Activated CD8-positive, alpha-beta T cell treated with anti-CD3 and anti-CD28 coated beads, Interleukin-2, amount 10 ng/mL, durations not matched to agents 7 days and 5 days (primary cell): ENCODE measurements at places on chromosomes 6 and 20. TPM values are rescaled to one million over a fixed set of nuclear protein-coding genes. Genes with fewer than 3 reads are reported as not detected.

Gene TBXT
- not detected for total RNA-seq

Gene CCDC170
- not detected for total RNA-seq

GRCh38 chr6:114816678-114817077, 473.9 kb upstream of the HS3ST5 start:
- DNase-seq, result no peak
- no peak overlapping the region for H3K4me3 ChIP-seq
- H3K27ac ChIP-seq, result no peak overlapping the region
- H3K4me1 ChIP-seq, result no peaks in the 10 kb centered on the region
- H3K36me3 ChIP-seq, result no peaks in the 10 kb centered on the region

DNA sequence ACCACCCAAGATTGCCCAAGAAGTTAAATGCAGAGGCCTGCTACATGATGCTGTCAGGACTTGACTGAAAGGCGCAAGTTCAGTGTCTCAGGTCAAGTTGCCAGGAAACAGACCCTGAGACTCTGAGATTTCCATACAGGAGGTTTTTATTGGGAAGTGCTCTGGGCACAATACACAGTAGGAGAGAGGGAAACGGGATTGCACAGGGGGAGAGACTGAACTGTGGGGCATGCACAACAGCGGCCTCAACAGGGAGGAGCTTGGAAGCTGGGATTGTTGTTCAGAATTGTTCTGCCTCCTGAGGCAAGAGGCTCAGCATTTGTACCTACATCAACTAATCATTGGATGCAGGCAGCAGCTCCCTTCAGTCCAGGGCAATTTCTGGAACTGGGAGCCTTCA, 6.7 kb downstream of the STX11 start:
- H3K4me3 ChIP-seq, result no peak overlapping the region
- no peak for DNase-seq
- H3K27ac ChIP-seq, result no peak overlapping the region
- H3K4me1 ChIP-seq, result peaks cover 39% of the 10 kb centered on the region
- H3K27me3 ChIP-seq, result no peaks in the 10 kb centered on the region
- H3K36me3 ChIP-seq, result peaks cover 47% of the 10 kb centered on the region

Gene ZSCAN23
- 0.83 TPM for total RNA-seq

GRCh38 chr6:44226368-44227147, 3.2 kb downstream of the SLC29A1 start:
- peaks cover 12% of the 10 kb centered on the region for H3K36me3 ChIP-seq
- peaks cover 36% of the 10 kb centered on the region for H3K4me1 ChIP-seq
- no peaks in the 10 kb centered on the region for H3K27me3 ChIP-seq

GRCh38 chr6:56866917-56867522, 87.9 kb upstream of the BEND6 start:
- no peaks in the 10 kb centered on the region for H3K36me3 ChIP-seq
- H3K27me3 ChIP-seq, result peaks cover 5% of the 10 kb centered on the region
- H3K4me3 ChIP-seq, result no peak overlapping the region

- no peaks in the 10 kb centered on the region for H3K4me1 ChIP-seq
- DNase-seq, result no peak
- H3K27me3 ChIP-seq, result peaks cover 16% of the 10 kb centered on the region
Measured at GRCh38 chr20:24117383-24117782, 128.8 kb upstream of the GGTLC1 start.

- peaks cover 15% of the 10 kb centered on the region for H3K27me3 ChIP-seq
- no peaks in the 10 kb centered on the region for H3K36me3 ChIP-seq
- DNase-seq, result no peak
- H3K4me1 ChIP-seq, result peaks cover 6% of the 10 kb centered on the region
Measured at GRCh38 chr6:166850677-166851076, 105.7 kb downstream of the RNASET2 start.

Gene B3GAT2
- total RNA-seq, result 0.05 TPM

DNA sequence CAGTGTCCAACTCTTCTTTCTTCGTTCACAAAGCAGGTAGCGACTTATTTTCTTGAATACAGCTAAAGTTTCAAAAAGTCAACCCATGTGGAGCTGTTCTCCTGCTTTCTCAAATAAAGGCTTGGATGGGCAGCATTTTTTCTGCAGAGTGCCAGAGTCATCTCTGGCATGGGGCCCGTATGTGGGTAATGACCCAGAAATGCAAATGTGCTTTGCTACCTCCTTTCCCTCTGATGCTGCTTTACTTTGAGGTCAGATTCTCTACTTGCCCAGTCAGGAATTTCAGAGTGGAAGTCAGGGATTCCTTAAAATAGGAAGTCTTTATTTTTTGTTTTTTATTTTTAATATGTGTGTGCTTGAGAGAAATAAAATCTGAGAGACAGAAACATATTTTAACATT, 4.9 kb downstream of the NKAIN2 start:
- no peak overlapping the region for H3K4me3 ChIP-seq
- no peak for DNase-seq
- H3K4me1 ChIP-seq, result no peaks in the 10 kb centered on the region
- no peak overlapping the region for H3K27ac ChIP-seq

Gene TSPO2
- total RNA-seq, result not detected

DNA sequence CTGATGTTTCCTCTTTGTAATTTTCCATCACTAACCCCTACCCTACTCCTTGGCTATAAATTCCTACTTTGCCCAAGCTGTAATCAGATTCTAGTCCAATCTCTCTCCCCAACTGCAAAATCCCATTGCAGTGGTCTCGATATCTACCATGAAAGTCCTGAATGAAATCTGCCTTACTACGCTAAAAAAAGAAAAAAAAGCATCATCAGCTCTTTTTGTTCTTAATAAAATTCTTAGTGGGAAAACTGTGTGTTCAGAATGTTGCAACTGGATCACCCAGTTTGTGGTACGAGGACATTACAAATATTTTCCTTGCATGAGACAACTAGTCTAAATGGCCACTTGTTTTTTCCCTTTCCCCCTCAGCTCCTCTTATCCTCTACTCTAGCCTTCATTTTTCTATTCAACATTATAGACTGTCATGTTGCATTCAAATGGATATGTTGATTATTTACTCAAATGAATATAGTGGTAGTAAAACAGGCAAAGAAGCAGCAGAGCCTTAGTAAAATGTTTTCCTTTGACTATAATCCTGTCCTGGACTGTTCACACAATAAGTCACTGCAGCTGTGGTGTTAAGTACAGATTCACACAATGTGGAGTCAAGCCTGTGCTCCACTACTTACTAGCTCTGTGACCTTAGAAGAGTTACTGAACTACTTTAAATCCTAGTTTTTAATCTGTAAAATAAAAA, 527.1 kb upstream of the MARCKS start:
- H3K4me3 ChIP-seq, result no peak overlapping the region
- H3K27me3 ChIP-seq, result peaks cover 2% of the 10 kb centered on the region
- no peaks in the 10 kb centered on the region for H3K4me1 ChIP-seq
- DNase-seq, result no peak

Gene SAMD3
- total RNA-seq, result 22.1 TPM

- H3K4me1 ChIP-seq, result peaks cover 15% of the 10 kb centered on the region
- no peak overlapping the region for H3K4me3 ChIP-seq
Measured at GRCh38 chr20:24747010-24747712, 201.9 kb upstream of the CST7 start.

Gene PAQR8
- 23.0 TPM for total RNA-seq

- H3K27me3 ChIP-seq, result no peaks in the 10 kb centered on the region
- H3K4me1 ChIP-seq, result no peaks in the 10 kb centered on the region
- no peak overlapping the region for H3K27ac ChIP-seq
- no peak overlapping the region for H3K4me3 ChIP-seq
Measured at GRCh38 chr6:168045141-168045691, 33.8 kb downstream of the FRMD1 start.

DNA sequence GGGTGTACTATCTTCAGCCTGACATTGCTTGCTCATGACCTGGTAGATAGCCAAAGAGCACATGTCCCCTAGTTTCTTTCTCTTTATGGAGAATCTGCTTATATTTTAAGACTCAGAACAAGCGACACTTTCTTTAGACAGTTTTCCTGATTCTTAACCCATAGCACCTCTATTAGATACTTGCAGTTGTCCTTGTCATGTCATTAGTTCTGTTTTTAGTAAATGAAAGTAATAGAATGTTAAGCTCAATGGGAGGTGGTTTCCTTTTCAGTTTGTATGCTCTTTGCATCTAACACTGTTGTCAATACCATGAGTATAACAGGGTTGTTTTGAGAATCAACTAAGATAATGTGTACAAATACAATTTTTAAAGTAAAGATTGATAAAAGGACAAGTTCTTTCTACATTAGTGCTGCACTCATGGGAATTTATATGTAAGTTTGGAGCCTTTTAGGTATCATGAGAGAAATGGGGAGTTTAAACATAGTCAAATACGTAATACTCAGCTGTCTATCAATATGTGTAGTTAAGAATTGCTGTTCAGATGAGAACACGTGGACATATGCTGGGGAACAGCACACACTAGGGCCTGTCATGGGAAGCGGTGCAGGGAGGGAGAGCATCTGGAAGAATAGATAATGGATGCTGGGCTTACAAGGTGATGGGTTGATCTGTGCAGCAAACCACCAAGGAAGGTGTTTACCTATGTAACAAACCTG, 124.3 kb downstream of the GRM1 start:
- no peak overlapping the region for H3K27ac ChIP-seq
- H3K4me1 ChIP-seq, result no peaks in the 10 kb centered on the region
- H3K36me3 ChIP-seq, result no peaks in the 10 kb centered on the region

Gene BTBD3
- total RNA-seq, result 4.3 TPM

Gene ZBTB46
- not detected for total RNA-seq

- no peaks in the 10 kb centered on the region for H3K4me1 ChIP-seq
- peaks cover 2% of the 10 kb centered on the region for H3K36me3 ChIP-seq
- peaks cover 25% of the 10 kb centered on the region for H3K27me3 ChIP-seq
- H3K27ac ChIP-seq, result no peak overlapping the region
- no peak for DNase-seq
- H3K4me3 ChIP-seq, result no peak overlapping the region
Measured at GRCh38 chr6:24749297-24749696, 25.4 kb upstream of the GMNN start.

Gene SEMG1
- not detected for total RNA-seq

DNA sequence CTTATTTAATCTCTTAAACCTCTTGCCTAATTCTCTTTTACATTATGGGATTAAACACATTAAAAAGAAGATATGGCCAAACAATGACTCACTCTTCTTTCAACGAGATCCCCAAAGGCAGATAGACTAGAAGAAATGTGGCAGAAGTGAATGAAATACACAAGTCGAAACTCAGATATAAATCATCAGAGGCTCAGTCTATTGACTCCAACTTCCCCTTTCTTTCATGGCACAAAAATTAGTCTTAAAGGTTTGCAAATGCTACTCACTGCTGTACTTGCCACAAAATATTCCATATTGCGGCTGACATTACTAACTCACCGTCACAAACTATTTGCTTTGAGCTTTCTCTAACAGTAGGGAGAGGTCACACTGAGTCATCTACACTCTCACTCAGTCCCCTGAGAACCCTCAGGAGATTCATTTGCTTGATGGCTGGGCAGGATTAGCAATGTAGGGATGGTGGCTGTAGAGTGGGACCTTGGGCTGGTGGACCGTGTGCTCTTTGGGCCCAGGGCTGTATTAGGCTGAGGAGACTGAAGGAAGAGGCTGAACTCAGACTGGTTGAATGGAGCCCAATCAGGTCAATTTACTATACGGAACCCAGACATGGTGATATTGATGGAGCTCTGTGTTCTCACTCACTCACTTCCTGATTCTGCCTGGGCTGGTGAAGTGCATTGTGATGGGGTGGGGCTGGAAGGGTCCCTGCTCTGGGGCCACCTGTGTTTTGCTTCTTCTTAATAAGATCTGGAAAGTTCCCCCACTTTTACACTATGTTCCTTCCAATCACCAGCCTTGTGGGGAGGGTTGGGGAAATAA, 42.8 kb upstream of the UBR2 start:
- H3K27me3 ChIP-seq, result no peaks in the 10 kb centered on the region
- no peak for DNase-seq
- no peak overlapping the region for H3K27ac ChIP-seq
- H3K4me1 ChIP-seq, result no peaks in the 10 kb centered on the region
- no peak overlapping the region for H3K4me3 ChIP-seq

GRCh38 chr6:137827977-137828810, 38.9 kb upstream of the TNFAIP3 start:
- H3K36me3 ChIP-seq, result peaks cover 2% of the 10 kb centered on the region
- peaks cover 72% of the 10 kb centered on the region for H3K4me1 ChIP-seq
- H3K27me3 ChIP-seq, result no peaks in the 10 kb centered on the region
- DNase-seq, result peak; percentile 48
- peak overlapping the region; percentile 82 for H3K27ac ChIP-seq
- peak overlapping the region; percentile 15 for H3K4me3 ChIP-seq

Gene ID1
- 0.42 TPM for total RNA-seq

DNA sequence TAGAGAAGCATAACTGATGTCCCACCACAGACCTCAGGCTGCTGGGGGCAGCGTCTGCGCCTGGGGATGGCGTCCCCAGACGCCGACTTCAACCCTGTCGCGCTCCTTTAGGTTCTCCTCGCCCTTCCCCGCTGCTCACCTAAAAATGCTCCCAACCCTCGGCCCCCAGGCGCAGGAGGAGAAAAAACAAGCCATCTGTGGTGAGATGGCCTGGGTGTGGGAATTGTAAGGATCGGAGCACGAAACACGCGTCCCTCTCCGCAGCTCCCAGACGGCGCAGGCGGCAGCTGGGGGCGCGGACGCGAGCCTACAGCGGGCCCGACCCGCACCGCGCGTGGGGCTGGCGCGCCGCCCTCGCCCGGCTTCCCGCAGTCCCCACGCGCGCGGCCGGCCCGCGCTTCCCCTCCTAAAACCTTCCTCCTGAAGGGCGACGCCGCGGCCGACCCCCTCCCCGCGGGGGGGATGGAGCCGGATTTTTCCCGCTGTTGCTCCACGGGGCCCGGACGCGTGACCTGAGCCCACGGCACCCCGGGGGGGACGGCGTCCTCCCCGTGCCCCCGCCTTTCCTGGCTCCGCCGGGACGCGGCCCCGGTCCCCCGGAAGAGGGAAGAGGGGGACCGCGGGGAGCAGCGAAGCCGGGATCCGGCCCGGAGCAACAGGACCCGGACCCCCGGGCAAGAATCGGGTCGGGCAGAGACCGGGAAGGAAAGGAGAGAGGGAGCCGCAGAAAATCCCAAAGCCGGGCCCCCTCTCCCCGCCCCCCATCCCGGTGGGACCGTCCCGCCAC, 611 bp downstream of the EPB41L2 start:
- peak overlapping the region; percentile 40 for H3K27ac ChIP-seq
- peaks cover 17% of the 10 kb centered on the region for H3K4me1 ChIP-seq
- peaks cover 10% of the 10 kb centered on the region for H3K27me3 ChIP-seq
- peak overlapping the region; percentile 78 for H3K4me3 ChIP-seq
- H3K36me3 ChIP-seq, result no peaks in the 10 kb centered on the region

Gene FLRT3
- not detected for total RNA-seq

Gene GPR6
- not detected for total RNA-seq

- no peaks in the 10 kb centered on the region for H3K27me3 ChIP-seq
- H3K4me3 ChIP-seq, result no peak overlapping the region
- no peaks in the 10 kb centered on the region for H3K4me1 ChIP-seq
Measured at GRCh38 chr6:92126088-92126487, 1293.3 kb downstream of the EPHA7 start.

Gene ZNF133
- total RNA-seq, result 6.0 TPM

- no peak overlapping the region for H3K4me3 ChIP-seq
- H3K36me3 ChIP-seq, result no peaks in the 10 kb centered on the region
- no peak for DNase-seq
- H3K27me3 ChIP-seq, result no peaks in the 10 kb centered on the region
- H3K27ac ChIP-seq, result no peak overlapping the region
Measured at GRCh38 chr6:76435174-76435573, 362.7 kb upstream of the IMPG1 start.
